KBM-7 (cell line): ENCODE measurements at places on chromosomes 1 and 21.

- DNase-seq, result no peak
Observed at GRCh38 chr1:180503280-180503862, 994 bp upstream of the ACBD6 start.

DNA sequence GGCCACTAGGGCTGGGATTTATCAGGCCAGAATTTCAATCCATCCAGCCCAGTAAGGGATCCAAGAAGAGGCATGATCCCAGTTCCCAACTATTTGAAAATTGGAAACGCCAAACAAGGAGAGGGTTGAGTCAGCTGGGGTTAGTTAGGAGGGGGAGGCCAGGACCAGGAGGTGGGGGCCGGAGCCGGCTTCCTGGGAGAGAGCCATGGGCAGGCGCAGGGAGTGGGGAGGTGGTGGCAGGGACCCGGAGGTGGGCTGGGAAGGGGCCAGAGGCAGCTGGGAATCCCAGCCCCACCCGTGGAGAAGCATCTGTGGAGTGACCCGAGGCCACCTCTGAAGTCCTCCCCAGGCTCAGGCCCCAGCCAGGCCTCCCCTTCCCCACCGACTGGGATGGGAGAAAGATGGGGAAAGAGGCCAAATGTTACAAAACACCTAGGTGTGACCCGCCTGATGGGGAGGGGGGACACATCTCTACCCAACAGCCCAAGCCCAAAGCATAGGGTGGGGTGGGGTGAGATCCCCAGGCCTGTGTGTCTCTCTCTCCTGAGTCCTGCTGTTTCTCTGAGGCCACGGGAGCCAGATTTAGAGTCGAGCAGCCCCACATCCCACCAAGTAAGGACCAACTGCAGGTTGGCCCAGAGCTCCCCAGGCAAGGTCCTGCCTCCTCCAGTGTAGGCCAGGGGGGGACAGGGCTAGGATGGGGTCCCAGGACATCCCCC lies 10.1 kb downstream of the HSPG2 start:
- no peak for DNase-seq

GRCh38 chr1:207948536-207949250 lies 37.8 kb upstream of the CD34 start:
- DNase-seq, result no peak

DNA sequence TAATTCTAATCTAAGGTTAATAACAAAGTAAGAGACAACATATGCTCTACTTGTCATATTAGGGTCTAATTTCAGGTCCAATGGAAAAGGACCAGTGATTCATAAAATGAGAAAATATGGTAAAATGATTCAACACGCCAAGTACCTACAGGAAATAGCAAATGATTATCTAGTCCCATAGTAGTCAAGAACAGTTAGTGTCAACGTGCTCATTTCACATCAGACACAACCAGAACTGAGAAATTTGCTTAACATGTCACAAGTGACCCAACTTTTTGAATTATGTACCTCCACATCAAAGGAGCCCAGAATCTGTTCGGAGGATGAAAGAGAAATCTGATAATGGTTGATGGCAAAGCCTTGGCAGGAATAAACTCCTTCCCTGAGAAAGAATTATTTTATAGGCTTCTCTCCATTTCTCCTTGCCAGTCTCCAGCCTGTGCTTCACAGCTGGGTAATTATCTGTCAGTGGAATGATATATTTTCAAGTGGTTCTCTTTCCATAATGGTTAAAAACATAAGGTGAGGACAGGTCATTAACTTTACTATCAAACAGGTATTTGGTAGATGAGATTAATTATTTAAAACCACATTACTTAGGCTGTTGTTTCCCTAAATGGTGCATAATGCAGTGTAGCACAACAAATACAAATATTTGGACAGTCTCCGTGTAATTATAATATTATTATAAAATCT lies 83.2 kb downstream of the APP start:
- no peak for DNase-seq

DNA sequence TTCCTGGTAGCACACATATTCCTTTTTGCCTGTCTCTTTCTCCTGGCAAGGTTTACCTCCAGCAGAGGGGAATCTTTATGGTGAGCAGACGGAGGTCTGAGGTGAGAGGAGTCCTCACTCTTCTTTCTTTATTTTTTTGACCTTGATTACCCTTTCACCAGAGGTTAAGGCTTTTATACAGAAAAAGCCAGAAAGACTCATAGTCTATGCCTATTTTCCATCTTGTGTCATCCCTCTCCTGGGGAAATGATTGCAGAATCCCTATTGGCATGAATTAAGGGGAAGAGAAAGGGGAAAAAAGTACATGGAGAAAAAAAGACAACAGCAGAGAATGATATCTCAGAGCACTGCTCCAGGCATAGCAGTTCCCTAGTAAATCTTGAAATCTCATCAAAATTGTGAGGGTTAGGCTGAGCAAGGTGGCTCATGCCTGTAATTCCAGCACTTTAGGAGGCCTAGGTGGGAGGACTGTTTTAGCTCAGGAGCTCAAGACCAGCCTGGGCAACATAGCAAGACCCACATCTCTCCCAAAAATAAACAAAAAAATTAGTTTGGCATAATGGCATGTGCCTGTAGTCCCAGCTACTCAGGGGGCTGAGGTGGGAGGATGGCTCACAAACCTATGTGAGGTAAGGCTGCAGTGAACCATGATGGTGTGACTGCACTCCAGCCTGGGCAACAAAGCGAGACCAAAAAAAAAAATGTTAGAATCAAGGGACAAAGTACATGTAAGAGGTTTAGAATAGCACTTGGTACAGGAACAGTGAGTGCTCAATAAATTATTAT lies 1.2 kb upstream of the XPR1 start:
- no peak for DNase-seq

GRCh38 chr1:173210283-173210682 lies 3.2 kb upstream of the TNFSF4 start:
- DNase-seq, result peak; percentile 35

DNA sequence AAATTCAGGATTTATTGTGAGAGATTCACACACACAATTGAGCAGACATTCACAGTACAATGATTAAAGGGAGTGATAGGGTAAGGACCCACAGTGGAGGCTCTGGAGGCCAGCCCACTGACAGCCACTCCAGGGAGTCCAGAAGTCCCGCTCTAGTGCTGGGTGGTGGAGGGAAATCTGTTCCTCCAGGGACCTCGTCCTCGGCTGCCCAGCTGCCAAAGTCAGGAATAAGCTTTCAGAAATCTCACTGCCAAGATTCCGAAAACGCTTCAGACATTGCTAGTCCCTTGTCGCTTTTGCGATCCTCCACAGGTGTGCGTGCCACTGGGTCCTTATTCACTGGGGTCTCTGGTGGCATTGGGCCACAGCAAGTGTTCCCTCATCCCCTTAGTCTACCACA lies 2.3 kb downstream of the MX1 start:
- no peak for DNase-seq

DNA sequence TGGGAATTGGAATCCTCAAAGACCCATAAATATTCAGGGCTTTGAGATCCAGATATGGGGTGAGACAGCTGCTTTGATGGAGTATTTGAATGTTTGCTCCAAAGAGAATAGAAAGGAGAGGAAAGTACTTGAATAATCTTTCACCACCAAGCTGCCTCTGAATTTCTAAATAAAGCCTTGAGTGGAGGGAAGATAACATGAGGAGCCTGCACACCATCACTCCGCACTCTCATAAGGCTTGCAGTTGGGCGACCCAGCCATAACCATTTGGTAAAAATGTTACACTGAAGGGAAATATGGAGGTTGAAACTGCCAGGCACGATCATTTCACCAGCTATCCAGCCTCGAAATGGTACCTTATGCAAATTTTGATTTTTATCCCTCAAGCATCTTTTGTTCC lies 38.4 kb downstream of the VCAM1 start:
- DNase-seq, result no peak

- DNase-seq, result no peak
Observed at GRCh38 chr1:9346566-9346965, 53.9 kb downstream of the SPSB1 start.

DNA sequence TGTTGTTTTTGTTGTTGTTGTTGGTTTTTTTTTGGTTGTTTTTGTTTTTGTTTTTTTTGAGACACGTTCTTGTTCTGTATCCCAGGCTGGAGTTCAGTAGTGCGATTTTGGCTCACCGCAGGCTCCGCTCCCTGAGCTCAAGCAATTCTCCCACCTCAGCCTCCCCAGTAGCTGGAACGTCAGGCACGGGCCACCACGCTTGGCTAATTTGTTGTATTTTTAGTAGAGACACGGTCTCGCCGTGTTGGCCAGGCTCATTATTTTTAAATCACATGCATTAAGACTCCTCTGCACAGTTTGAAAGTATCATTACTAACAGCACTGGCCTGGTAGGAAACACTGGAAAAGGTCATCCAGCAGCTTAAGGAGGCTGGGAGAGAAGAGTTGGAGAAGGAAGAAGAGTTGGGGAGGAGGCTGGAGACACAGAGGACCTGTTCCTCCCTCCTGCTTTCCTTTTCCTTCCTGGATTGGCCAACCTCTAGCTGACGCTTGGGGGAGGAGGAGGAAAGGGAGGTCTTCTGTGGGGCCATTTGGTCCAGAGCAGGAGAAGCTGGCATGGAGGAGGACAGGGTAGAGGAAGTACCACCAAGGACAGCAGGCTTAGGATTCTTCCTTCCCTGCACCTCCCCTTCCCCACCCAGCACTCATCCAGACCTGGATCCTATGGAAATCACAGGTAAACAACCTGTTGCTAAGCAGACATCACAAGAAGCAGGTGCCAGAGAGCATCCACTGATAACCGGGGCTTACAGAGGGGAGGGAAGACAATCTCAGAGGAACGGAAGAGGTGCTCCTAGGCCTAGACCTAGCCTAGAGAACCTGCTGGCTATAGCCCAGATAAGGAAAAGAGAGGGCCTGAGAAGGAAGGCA lies 71.9 kb upstream of the GOLT1A start:
- DNase-seq, result no peak
